ENCODE measurements at places on chromosomes 2 and 18.

DNA sequence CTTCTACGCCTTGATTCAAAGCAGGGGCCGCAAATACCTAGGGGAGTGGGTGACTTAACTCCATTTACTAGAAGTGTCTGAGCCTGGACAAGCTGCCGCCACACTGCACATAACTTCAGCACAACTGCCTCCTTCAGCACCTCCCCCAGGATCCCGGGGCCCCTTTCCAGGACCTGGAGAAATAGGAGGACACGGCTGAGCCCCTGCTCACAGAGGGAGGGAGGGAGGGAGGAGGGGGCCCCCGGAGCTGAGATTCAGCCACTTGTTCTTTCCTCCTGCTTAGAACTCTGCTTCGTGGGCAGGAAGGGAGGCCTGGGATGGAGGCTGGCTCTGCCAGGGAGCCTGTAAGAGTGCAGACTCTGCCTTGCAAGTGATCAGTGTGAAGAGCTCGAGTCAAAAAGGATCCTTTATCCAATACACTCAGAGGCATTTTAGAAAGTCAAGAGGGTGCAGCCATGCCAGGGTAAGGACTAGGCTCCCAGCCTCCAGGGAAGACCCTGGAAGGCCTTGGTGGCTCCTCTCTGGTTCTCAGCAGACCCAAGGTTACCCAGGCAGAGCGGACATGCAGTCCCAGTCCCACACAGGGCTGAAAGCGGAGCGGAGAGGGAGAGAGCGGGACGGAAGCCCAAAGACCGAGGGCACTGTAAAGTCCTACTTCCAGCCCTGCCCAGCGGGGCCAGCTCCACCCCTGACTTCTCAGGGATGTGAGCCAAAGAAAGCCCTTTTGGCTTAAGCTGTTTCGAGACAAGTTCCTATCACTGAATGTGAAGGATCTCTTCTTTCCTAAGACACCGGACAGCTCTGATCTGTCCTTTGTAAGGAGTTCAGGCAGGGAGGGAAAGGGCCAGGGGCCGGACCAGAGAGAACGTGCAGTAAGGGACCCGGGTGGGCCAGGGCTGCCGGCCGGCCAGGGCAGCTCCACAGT is 8.6 kb upstream of the ARMC9 start:
- DNase-seq: no peak

DNA sequence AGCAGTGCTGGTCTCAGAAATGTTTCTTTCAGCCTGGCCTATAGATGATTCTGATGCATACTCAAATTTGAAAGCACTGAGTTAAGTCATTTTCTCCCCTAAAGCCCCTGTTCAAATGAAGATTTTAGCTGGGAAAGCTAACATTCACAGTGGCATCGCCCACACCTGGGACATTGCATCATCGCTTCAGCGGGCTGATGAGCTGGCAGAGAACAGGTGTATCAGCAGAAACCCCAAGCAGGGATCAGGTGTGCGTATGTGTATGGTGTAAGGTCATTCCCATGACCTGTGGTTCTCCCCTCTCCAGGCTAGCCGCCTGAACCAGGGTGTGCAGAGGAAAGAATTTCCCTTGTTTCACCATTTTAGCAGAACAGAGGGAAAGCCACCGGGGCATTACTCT is 56.3 kb downstream of the EPAS1 start:
- DNase-seq: no peak

DNA sequence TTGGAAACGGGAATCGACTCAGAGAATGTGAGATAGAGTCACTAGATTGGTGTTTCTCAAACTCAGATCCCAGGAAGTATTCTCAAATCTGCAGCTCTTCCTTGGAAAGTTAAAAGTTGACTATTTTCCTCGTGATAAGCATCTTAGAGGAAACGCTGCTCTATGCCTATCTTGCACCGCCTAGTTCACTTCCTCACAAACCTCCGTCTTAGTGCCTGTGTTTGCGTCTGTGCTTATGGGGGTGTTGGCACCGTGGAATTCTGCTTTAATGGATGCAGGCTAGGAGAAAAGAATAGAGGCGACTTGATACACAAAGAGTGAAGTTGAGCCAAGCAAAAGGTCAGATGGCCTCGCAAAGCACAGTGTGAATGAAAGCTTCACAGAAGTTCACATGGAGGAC is 255.3 kb upstream of the ID2 start:
- no peak for DNase-seq

DNA sequence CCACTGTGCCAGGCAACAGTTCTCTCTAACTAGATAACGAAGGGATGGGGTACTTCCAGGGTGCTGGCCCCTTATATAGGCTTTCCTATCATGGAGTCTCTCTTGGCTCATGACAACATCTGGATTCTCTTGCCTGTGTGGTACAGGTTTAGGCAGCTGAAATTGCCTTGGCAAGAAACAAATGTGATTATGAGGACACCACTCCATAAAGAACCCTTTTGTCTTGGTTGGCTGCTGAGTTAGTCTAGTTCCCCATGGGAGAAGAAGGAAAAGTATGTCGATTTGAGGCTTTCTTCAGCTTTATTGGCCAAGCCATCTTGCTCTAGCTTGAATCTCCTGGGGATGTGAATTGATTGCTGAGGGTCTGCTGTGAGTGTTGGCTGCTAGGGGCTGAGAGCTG is 76.3 kb upstream of the ZCCHC2 start:
- DNase-seq: no peak

DNA sequence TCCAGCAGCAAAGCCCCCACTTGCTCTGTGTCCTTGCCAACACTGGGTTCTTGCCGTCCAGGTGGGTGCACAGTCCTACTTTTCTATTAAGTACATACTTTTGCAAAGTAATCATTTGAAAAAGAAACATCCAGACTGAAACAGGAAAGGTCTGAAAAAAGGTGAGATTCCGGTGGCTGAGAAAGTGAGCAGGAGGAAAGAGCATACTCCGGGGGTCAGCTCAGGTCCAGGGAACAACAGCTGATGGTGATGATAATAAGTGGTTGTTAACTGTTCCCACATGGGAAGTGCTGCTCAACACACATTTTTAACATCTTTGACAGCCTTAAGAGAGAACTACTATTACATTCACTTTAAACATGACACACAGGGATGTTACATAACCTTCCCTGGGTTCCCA is 86.1 kb upstream of the UXS1 start:
- no peak for DNase-seq

GRCh38 chr2:9536504-9536903 is 19.1 kb downstream of the ADAM17 start:
- DNase-seq: no peak

- no peak for DNase-seq
Measured at GRCh38 chr18:76475450-76476194, 19.4 kb downstream of the ZNF516 start.

- DNase-seq: no peak
Measured at GRCh38 chr18:80109676-80110078, 615 bp downstream of the ADNP2 start.

- no peak for DNase-seq
Measured at GRCh38 chr2:163734401-163734800, 1.4 kb downstream of the FIGN start.

DNA sequence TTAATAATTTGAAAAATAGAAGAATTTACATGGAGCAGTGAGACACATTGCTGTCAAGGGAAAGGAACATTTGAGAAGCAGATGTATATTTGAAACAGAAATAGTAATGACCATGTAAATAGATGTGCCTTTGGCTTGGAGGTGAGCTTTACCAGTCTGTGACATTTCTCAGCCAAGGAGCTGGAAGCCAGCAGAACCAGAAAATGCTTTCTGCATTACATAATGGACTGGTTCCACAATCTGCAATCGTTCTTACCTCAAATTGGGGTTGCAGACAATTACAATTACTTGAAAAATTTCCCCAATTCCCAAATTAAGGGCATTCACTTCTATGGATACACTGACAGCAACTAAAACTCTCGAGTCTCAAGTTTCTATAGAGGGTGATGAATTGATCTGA is 59.7 kb downstream of the HNMT start:
- no peak for DNase-seq

GRCh38 chr2:174020926-174021662 is 55.9 kb upstream of the SP3 start:
- no peak for DNase-seq

- DNase-seq: no peak
Measured at GRCh38 chr2:241229563-241230401, 41.3 kb downstream of the ANO7 start.

- no peak for DNase-seq
Measured at GRCh38 chr18:57930476-57930875, 113.5 kb upstream of the NEDD4L start.

DNA sequence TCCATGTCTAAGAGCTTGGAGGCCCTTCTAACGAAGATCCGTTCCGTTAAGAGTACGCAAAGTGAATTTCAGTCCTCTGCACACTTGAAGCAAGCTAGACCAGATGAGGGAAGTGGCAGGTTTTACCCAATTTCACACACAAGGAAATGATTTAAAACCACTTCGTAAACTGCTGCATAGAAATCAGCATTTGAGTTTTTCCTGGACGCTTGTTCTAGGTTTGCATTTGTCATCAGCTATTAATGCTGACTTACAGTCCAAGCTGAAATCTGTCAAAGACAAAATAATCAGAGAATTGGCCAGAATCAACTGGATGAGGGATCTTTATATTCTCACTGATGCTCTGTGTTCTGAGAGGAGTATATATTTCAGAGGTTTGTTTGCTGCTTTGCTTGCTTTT is 117.6 kb upstream of the RASGRP3 start:
- no peak for DNase-seq

- no peak for DNase-seq
Measured at GRCh38 chr18:24248359-24248758, 109.5 kb downstream of the CABYR start.

DNA sequence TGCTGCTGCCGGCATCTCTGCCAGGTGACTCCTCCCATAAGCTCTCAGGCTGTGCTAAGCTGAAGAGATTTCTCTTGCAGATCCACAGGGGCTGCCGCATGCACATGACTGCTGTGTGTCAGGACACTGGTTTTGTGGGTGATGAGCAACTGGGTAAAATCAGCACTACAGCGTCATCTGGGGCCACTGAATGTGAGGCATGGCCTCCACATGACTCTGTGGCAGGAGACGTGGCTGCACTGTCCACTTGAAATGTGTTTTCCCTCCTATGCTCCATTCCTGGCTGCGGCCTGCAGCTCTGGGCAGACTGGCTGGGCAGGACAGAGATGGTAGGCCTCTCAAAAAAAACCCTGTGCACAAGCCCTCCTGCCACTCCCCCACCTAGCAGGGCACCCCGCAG is 63.6 kb downstream of the MARCO start:
- no peak for DNase-seq

DNA sequence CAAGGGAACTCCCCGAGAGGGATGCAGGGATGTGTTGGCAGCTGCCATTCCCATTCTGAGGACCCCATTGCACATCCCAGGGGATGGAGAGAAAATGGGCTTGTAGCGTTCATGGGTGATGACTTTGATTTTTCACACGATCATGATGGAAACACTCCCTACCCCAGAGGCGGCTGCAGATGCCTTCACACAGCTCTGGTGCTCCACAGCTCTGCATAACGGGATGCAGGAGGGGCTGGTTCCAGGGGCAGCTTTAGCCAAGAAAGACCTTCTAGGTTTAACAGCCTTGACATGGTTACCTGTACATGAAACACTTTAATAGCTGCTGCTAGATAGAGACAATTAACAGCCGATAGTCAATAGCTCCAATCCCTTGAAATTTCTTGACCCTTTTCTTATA is 88.7 kb downstream of the TPO start:
- no peak for DNase-seq

GRCh38 chr2:27915191-27915590 is 24.7 kb downstream of the BABAM2 start:
- DNase-seq: no peak

DNA sequence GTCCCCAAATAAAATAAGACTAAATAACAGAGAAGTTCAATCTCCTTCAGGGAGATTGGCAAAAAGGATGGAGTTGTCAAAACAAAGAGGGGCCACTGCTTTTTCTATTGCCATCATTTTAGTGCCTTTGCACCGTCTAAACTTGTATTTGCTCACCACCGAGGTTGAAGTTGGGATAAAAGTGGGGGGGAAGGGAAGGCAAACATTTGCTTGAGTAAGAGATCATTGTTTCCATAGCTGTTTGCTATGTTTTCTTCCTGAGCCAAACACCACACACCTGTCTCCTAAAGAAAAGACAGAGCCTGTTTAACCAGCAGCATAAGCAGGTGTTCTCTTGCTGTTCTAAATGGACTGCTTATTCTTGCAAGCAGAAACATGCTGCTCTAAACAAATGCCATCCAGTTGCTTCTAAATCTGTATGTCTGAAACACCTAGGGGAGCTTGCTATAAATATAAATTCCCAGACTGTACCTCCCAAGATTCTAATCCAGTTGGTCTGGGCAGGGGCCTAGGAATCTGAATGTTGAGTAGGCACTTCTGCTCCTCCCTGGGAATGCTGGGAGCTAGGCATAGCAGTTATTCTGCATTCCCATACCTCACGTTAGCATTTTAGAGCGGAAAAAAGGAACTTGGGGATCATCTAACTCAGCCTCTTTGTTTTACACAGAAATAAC is 179.4 kb upstream of the ARL4C start:
- no peak for DNase-seq

DNA sequence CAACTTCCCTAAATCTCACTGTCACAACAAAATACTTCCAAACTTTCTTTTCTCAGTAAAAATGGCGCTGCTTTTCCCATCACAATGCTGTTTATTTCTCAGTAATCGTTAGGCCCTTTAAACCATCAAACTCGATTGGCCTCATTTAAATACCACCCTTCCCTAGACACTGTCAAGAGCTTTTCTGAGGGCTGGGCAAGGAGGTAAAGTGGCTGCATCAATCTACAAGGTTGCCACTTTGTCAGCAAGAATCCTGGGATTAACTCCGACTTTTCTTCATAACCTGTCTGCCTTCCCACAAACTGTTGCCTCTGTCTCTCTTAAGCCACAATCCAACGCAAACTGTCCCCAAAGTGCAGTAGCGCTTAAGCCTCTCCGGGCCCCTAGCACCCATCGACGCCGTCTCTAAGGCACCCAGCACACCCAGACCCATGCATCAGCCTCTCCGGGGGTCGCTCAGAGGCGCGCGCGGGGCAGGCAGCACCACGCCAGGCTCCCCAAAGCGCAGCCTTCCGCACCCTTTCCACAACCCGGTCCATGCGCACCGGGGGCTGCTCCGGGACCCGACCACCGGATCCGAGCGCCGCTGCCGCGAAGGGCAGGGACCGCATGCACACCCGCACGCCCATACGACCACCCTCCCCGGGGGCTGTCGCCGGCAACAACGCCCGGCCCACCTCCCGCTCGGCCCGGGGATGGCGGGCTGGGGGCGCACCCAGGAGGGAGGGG is 683 bp downstream of the MBOAT2 start:
- DNase-seq: no peak

GRCh38 chr2:27211943-27212625 is at the start of the genes ATRAID and SLC5A6:
ATRAID (plus strand) TSS chr2:27212041; CDS start chr2:27212369, 328 bp downstream.
SLC5A6 (minus strand) TSS chr2:27212268; CDS start chr2:27207650, 4,618 bp downstream.
- peak; percentile 74 for DNase-seq

DNA sequence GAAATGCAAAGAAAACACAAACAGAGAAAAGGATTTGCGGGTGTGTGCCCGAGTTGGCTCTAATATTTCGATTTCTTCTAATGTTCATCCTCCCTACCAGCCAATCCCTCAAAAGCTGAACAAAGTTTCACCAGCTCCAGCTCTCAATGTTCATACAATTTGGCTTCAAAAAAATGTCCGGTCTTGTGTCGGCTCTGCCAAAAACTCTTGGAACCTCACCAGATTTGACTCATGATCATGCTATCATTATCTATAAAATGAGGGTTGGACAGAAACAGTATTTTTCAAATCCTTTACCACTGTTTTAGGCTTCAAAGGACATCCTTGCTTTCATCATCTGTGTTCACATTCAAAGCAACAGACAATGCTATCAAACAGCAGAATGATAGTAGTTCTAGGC is 88.2 kb downstream of the CRACDL start:
- DNase-seq: no peak

GRCh38 chr2:231326404-231326803 is 69.1 kb upstream of the B3GNT7 start:
- DNase-seq: no peak

- DNase-seq: no peak
Measured at GRCh38 chr18:55349685-55350084, 238.3 kb downstream of the TCF4 start.

GRCh38 chr2:143138292-143138691 is 9.1 kb downstream of the ARHGAP15 start:
- no peak for DNase-seq
